ENCODE measurements at places on chromosomes 5 and 9. TPM values are rescaled to one million over a fixed set of nuclear protein-coding genes. Genes with fewer than 3 reads are reported as not detected.
A peak's percentile ranks its signal among the peaks of the same experiment; 100 is the strongest.

DRD1 gene
- total RNA-seq = not detected

CCDC192 gene
- total RNA-seq = not detected

TEX48 gene
- total RNA-seq = not detected

LHX2 gene
- total RNA-seq = 0.10 TPM

AGPAT2 gene
- 197 TPM for total RNA-seq

PIGO gene
- total RNA-seq = 27.6 TPM

DNA sequence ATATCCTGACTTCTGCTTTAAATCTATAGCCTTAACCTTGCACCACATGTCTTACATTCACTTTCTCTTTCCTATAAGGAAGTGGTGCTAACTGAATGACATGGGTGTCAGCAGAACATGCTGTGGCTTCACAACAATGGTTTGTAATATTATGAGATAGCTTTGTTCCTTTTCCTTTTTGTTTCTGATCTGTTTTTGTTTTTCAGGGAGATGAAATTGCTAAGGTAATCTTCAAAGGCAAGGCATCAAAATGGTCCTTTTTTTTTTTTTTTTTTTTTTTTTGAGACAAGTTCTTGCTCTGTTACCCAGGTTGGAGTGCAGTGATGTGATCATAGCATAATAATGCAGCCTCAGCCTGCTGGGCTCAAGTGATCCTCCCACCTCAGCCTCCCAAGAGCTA lies 53.6 kb upstream of the RANBP6 start:
- H3K27ac ChIP-seq = no peak overlapping the region
- no peaks in the 10 kb centered on the region for H3K27me3 ChIP-seq
- DNase-seq = no peak
- H3K36me3 ChIP-seq = no peaks in the 10 kb centered on the region
- H3K4me3 ChIP-seq = no peak overlapping the region

GRCh38 chr5:140007311-140007710 lies 35.8 kb downstream of the NRG2 start:
- H3K27me3 ChIP-seq = no peaks in the 10 kb centered on the region
- DNase-seq = no peak
- H3K4me3 ChIP-seq = no peak overlapping the region

DNA sequence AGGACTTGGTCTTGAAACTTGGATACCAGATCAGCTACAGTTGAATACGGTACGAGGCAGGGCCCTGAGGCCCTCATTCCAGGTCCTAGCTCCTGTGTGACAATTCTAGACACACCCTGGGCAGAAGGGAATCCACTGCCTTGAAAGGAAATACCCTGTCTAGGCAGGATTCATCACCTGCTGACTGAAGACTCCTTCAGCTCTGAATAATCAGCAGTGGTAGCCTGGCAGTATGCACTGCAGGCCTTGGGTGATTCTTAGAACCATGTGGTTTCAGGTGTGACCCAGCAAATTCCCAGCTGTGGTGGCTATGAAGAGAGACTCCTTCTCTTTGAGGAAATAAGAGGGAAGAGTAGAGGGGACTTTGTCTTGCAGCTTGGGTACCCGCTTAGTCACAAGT lies 17.2 kb upstream of the EFNA5 start:
- H3K27ac ChIP-seq = no peak overlapping the region
- no peak overlapping the region for H3K4me3 ChIP-seq
- H3K4me1 ChIP-seq = no peaks in the 10 kb centered on the region
- H3K36me3 ChIP-seq = no peaks in the 10 kb centered on the region

- no peaks in the 10 kb centered on the region for H3K27me3 ChIP-seq
- no peak for DNase-seq
- no peak overlapping the region for H3K27ac ChIP-seq
- H3K36me3 ChIP-seq = no peaks in the 10 kb centered on the region
Observed at GRCh38 chr5:132953710-132954109, 9.7 kb downstream of the AFF4 start.

DNA sequence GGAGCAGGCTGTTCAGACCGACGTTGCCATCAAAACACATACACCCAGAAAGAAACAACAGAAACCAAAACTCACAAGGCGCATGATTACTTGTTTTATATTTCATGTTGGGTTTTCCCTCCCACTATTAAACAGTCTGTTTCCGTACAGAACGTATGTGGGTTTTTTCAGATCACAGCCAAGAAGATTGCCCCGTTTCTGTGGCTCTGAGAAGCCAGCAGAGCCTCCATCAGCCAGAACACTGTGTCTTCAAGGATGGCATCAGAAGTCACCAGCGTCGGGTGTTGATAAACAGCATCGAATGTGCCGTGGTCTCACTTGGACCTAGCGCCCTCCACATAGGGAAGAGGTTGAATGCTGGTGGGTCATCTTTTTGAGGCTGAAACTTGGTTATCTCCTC lies 42.8 kb downstream of the FAM78A start:
- H3K4me3 ChIP-seq = no peak overlapping the region
- no peak for DNase-seq
- H3K27ac ChIP-seq = no peak overlapping the region
- H3K4me1 ChIP-seq = peaks cover 4% of the 10 kb centered on the region
- no peaks in the 10 kb centered on the region for H3K36me3 ChIP-seq

DNA sequence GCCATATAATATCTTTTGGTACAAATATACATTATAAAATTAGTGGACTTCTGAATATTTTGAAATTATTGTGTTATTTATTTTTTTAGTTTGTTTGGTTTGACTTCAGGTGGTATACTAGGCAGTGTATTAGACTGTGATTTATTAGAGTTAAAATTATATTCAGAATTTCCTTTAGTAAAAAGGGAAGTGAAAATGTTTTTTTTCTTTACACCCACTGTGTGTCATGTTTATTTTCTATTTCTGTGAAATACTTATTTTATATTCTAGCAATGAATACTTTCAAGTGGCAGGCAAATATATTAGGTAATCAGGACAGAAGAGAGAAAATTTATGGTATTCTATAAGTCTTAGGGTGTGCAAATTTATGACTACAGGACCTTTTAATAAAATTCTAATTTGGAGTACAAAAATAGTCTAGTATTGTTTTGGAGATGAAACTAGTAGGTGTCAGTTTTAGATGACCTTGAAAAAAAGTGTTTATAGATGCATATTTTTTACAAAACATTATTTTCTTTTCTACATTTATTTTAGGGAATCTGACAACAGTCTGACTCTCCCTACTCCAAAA lies 8.8 kb downstream of the CSNK1G3 start:
- no peak for DNase-seq
- no peaks in the 10 kb centered on the region for H3K27me3 ChIP-seq
- H3K4me3 ChIP-seq = no peak overlapping the region
- H3K27ac ChIP-seq = no peak overlapping the region
- no peaks in the 10 kb centered on the region for H3K36me3 ChIP-seq

- H3K4me3 ChIP-seq = no peak overlapping the region
- H3K27ac ChIP-seq = no peak overlapping the region
- no peaks in the 10 kb centered on the region for H3K36me3 ChIP-seq
- H3K4me1 ChIP-seq = no peaks in the 10 kb centered on the region
Observed at GRCh38 chr5:55668356-55668755, 43.8 kb downstream of the SLC38A9 start.

DNA sequence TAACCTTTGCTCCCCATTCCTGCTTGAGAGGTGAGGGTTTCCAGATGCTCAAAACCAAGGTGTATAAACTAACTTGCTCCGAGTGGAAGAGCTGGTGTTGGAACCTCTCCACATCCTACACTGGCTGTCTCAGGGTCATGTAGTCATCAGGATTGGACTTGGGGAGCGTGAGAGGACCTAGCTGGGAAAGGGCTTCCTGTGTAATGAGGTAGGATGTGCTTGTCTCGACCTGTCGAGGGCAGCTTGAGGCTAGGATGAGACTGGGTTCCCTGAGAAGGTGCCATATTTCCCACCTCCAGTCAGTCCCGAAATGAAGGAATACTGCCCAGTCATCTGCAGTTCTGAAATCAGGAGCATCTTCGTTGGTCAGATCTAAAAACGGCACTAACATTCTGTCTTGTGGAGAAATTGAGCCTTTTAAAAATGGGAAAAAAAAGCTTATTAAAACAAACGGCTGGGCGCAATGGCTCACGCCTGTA lies 1.3 kb downstream of the CCNI2 start:
- H3K27ac ChIP-seq = no peak overlapping the region
- H3K27me3 ChIP-seq = no peaks in the 10 kb centered on the region
- no peak for DNase-seq
- H3K36me3 ChIP-seq = no peaks in the 10 kb centered on the region

- peak overlapping the region; percentile 75 for H3K4me3 ChIP-seq
- H3K27me3 ChIP-seq = no peaks in the 10 kb centered on the region
- no peaks in the 10 kb centered on the region for H3K36me3 ChIP-seq
- H3K27ac ChIP-seq = peak overlapping the region; percentile 94
Observed at GRCh38 chr5:36877667-36878391, 1.3 kb downstream of the NIPBL start.

DNA sequence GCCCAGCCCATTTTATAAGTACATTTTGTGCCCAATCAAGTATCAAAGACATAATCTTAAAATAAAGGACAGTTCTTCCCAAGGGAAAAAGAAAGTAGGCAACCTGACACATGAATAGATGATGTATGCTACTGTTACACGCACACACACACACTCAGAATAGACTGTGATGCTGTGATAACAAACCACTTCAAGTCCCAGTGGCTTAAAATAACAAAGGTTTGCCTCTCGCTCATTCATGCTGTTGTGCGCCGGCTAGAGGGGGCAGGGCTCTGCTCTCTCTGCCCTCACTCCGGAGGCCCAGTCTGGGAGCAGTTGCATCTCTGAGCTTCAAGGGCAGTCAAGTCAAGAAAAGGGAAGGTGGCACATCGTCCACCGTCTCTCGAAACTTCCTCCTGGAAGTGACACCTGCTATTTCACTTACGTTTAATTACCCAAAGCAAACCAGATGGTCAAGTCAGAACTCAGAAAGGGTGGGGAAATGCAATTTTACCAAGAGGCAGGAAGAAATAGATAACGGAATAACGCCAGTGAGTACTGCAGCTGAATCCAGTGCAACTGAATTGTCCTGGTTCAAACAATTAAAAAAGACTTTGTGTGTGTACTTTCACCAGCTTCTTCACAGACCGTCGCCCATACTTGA lies 43.3 kb downstream of the ANKRD33B start:
- no peaks in the 10 kb centered on the region for H3K4me1 ChIP-seq
- H3K27me3 ChIP-seq = no peaks in the 10 kb centered on the region
- H3K27ac ChIP-seq = peak overlapping the region; percentile 42
- DNase-seq = no peak

DNA sequence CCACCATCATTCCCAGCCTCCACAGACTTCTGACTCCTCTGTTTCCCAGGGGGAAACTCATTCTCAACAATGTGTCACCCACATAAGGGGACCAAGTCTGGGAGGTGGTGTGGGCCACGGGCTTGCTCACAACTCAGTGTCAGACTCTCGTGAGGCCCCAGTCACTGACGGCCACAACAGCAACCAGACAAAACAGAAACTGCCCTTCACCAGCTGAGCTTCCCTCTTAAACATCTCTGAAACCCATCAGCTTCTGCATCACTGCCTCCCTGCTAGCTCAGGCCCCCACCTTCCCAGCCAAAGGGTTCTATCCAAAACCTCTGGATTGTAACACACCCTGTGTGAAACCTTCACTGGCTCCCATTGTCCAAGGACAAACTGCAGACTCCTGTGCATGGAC lies 273.4 kb downstream of the CDK5RAP2 start:
- no peaks in the 10 kb centered on the region for H3K27me3 ChIP-seq
- no peak overlapping the region for H3K4me3 ChIP-seq
- no peak overlapping the region for H3K27ac ChIP-seq
- DNase-seq = no peak
- H3K4me1 ChIP-seq = no peaks in the 10 kb centered on the region
- H3K36me3 ChIP-seq = no peaks in the 10 kb centered on the region

- H3K27me3 ChIP-seq = no peaks in the 10 kb centered on the region
- H3K4me1 ChIP-seq = no peaks in the 10 kb centered on the region
- H3K4me3 ChIP-seq = no peak overlapping the region
- DNase-seq = no peak
- H3K27ac ChIP-seq = no peak overlapping the region
Observed at GRCh38 chr9:86768709-86769108, 178.6 kb downstream of the GAS1 start.

- H3K27ac ChIP-seq = no peak overlapping the region
- H3K27me3 ChIP-seq = no peaks in the 10 kb centered on the region
- H3K4me3 ChIP-seq = no peak overlapping the region
- no peak for DNase-seq
Observed at GRCh38 chr9:114014044-114014443, 64.1 kb downstream of the AMBP start.

GRCh38 chr9:119963798-119964372 lies 594.6 kb upstream of the BRINP1 start:
- DNase-seq = no peak
- no peaks in the 10 kb centered on the region for H3K4me1 ChIP-seq
- no peaks in the 10 kb centered on the region for H3K27me3 ChIP-seq
- no peak overlapping the region for H3K27ac ChIP-seq
- H3K36me3 ChIP-seq = no peaks in the 10 kb centered on the region

- no peaks in the 10 kb centered on the region for H3K27me3 ChIP-seq
- no peak for DNase-seq
- H3K36me3 ChIP-seq = no peaks in the 10 kb centered on the region
- no peak overlapping the region for H3K27ac ChIP-seq
Observed at GRCh38 chr5:5367739-5368138, 54.7 kb upstream of the ICE1 start.

GRCh38 chr5:174503461-174504265 lies 220.7 kb upstream of the MSX2 start:
- H3K4me1 ChIP-seq = no peaks in the 10 kb centered on the region
- no peaks in the 10 kb centered on the region for H3K27me3 ChIP-seq
- no peak overlapping the region for H3K27ac ChIP-seq
- no peaks in the 10 kb centered on the region for H3K36me3 ChIP-seq

Measured in colonic mucosa (tissue), 4 donors.